ENCODE measurements at places on chromosomes 2 and 18.

GRCh38 chr2:47735912-47736311 lies 47.0 kb upstream of the MSH6 start:
- DNase-seq: no peak

DNA sequence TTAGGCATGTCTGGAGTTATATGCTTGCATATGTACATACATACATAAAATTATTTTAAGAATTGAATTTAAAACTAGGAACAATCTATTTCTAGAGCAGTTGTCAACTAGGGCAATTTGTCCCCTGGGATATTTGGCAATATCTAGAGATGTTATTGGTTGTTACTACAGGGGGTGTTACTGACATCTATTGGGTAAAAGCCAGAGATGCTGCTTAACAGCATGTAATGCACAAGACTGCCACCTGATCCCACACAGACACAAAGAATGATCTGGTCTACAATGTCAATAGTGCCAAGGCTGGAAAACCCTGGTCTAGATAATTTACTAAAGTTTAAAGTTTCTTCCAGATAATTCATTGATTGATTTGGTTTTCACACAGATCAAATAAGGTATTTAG lies 185.3 kb downstream of the NYAP2 start:
- DNase-seq: no peak

DNA sequence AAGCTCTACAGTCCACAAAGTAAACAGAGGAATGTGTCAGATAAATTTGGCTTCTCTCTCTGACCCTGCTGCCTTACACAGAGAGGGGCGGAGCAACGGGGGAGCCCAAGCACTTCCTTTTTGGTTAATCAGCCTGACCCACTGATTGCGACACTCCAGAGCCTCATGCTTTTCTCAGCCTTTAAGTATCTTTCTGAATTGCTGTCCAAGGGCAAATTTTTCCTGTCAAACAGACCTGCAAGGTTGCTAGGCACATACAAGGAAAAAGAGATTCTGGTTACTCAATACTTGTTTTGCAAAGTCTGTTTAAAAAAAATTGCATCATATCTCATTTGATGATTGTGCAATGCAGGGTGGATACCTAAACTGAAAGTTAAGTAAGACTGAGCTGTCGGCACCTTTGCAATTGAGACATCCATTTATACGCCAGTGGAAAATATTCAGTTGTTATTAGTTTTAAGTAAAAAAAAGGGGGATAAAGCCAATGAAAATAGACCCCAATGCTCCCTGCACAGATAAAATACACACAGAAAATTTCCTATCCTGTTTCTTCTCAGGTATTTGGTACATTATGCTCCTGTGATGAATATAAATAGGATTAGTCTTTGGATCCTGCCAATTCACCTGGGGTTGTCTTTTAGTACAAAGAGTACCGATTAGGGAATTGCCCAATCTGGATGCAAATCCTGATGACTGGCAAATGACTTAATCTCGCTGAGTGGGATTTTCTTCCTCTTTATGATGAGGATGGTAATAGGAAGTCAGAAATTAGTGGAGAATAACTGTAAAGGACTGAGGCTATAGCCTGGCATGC lies 260.2 kb upstream of the TRIB2 start:
- peak; percentile 66 for DNase-seq

DNA sequence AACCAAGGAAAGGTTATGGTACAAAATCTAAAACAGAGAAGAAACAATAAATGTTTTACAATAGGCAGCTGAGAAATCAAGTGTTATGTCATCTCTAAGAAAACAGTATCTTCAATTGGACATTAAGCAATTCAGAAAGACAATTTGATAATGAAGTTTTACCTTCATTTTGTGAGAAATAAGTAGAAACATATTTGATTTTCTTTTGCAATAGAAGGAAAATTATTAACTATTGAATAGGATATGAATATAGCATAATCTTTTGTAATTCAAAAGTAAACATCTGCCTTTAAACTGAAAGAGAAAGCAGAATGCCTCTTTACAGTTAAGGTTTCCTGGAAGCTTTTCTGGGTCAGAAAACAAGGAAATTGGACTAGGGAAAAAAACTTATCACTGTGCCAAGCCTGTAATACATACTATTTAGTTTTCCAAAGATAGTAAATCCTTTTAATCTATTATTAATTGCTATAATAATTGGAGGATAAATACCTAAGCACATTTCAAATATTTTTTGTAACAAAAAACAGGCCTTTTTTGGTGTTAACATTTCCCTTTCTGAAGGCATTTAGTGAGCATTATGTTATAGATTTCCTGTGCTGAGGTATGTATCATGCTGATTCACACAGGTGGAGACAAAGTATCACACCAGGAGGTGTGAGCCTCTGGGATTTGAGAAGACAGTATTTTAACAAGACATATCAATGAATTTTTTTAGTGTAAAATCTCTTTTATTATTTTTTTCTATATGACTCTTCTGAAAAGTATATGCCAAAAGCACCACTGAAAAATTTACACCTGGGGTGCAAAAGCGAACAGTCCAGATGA lies 947.0 kb upstream of the CDH2 start:
- no peak for DNase-seq

DNA sequence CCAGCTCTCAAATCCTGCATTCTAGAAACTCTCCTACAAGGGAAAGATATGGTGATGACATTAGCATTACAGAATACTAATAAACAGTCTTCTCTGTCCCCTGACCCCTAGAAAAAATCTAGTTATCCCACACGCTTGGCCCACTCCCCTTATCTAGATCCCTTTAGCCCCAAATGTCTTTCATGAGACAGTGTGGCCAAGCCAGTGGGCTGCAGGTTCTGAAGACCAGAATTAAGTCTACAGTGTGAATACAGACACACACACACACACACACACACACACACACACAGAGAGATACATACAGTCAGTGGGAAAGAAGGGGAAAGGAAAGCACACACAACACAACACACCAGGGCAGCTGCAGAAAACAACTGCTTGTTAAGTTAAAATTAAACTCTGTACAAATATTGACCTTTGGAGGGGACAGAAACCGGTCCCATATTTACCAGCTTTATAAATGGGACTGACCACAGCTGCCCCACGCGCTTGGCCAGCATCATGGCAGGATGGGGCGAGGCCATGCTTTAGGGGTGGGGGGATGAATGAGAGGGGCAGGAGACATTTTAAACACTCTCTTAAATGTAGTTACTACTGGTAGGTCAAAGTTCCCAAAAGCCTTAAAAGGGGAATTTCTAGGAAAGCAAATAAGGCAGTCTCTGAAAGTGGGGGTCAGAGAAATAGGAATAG lies 49.1 kb downstream of the NHEJ1 start:
- DNase-seq: no peak

GRCh38 chr2:224836263-224836662 lies 120.1 kb upstream of the CCDC195 start:
- DNase-seq: no peak

DNA sequence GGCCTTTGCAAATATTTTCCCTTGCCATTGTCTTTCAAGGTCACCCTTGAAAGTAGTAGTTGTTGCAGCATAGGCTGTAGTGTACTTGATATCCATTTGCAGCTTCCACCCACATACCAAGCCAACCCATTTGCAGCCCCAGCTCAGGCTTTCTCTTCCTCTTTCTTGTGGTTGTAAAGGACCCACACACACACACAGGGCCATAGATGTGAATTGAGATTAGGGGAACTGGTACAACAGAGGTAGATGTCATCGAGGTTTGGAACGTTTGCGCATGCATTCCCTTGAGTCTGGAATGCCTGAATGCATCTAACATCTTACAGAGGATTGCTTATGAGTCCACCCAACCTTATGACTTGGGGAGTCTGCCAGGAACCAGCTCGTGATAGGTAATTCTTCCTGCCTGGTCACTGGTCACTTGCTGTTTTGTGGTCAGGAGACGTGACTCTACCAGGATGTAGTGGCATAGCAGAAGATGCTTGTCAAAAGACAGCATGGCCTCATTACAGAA lies 91.9 kb downstream of the MRPS9 start:
- DNase-seq: no peak

- no peak for DNase-seq
These were observed 340.0 kb upstream of the MEX3C start for GRCh38 chr18:51537487-51537886.

- DNase-seq: no peak
These were observed 4.1 kb downstream of the ITGA4 start for GRCh38 chr2:181461056-181461997.

DNA sequence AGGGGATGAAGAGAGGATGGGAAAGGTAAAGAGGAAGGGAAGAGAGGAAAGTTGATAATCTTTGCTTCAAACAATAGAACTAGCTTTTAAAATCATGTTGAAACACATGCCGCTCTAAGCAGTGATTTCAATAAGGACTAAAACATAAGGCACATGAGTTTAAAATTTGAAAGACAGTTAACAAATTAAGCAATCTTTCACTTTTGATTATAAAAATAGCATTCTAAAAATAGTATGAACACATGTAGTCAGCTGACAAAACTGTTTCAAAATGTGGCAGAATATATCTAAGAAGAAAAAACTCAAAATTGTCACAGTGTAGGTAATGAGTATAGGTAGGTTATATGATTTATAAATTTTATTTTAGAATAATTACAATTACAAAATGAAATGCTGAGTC lies 25.3 kb downstream of the PSME4 start:
- DNase-seq: no peak

GRCh38 chr2:41062336-41062735 lies 610.4 kb upstream of the SLC8A1 start:
- DNase-seq: no peak

- no peak for DNase-seq
These were observed 528.6 kb downstream of the ZNF516 start for GRCh38 chr18:75966431-75966830.

- DNase-seq: no peak
These were observed 8.0 kb downstream of the COPS9 start for GRCh38 chr2:240127911-240128607.

DNA sequence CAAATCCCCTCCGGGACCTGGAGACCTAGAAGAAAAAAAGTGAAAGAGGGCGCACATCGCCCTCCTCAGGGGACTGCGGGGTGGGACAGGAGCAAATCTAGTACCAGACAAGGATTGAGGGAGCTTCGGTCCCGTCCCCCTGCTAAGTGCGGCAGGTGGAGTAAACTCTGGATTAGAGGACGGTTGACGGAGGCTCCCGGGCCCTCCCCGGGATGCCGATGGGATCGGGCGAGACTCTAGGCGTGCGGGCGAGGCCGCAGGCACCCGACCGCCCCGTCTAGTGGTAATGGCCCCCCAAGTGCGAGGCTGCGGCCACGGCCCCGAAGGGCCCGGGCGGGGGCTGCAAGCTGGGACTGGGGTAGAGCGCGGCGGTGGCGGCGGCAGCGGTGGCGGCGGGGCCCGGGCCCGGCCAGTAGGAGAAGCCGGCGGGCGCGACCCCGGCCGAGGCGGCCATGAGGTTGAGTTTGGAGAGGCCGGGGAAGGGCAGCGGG lies 3.5 kb downstream of the FEV start:
- no peak for DNase-seq

DNA sequence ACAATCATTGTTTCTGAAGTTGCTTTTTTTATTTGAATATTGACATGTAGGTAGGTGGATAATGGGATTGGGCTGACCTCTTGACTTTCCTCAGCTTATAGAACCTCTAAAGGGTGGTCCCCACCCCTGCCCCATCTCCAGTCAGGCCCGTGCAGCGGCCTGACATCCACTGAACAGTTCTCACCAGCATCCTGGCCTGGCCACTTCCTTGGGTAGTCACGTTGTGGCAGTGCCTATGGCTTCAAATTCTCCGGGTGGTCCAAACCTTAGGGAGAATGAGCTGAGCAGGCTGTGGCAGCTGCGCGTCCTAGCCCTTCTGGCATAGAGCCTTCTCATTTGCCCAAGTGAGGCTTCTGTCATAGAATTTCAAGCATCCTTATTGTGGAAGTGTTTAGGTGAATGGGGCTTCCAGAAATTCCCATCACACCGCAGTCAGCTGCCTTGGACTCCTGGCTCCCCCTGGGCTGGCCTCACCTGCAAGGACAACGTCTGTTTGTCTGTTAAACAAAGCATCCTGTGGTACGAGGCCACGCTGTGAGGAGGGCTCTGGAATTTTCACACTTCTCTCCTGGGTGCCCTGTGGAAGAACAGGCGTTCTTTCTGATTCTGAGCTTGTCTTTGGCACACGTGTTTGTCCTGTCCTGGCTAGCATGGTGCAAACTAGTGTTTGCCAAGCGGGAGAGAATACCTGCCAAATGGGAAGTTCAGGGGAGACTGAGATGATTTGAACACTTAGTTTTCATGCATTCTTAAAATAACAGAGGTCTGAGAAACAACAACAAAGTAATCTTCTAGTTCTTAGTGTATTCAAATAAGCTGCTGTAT lies 31.8 kb upstream of the OTOS start:
- no peak for DNase-seq

- no peak for DNase-seq
These were observed 29.4 kb upstream of the WDR75 start for GRCh38 chr2:189411860-189412259.

GRCh38 chr18:56576826-56577573 lies 61.4 kb downstream of the TXNL1 start:
- DNase-seq: no peak

GRCh38 chr2:24317491-24317920 lies 42.8 kb downstream of the ITSN2 start:
- no peak for DNase-seq

GRCh38 chr2:188414869-188415753 lies 123.4 kb downstream of the GULP1 start:
- no peak for DNase-seq

DNA sequence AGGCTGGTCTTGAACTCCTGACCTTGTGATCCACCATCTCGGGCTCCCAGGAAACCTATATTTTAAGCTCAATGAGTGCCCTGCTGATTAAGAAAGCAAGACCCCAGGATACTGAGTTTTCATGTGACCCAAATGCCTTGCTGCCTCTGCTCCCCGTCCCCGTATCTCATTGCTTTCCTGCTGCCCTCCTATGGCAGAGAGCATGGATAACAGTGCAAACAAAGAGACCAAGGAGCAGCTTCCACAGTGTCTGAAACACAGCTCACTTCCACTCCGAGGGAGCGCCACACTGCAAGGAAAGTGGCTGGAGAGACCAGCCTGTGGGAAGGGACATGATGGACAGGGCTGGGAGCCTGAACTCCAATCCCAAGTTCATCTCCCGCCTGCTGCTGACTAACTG lies 246.8 kb downstream of the TMEM182 start:
- DNase-seq: no peak

DNA sequence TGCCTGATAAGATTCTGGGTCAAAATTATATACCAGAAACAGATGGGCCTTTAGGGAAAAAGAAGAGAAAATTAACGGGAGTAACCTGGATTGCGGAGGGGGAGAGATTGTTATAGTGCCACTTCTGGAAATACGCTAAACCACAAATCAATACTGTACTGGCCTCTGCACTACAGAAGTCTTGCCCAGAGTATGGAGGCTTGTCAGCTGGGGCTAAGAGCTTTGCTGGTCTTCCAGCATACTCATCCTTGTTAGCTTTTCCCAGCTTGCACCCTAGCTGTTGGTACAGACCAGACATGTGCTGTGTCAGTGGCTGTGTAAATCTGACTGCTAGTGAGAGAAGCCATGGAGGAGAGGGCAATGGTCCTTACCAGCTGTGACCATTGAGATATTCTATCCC lies 8.9 kb downstream of the AGBL5 start:
- DNase-seq: no peak
